ENCODE measurements at places on chromosomes 1 and 21. TPM values are rescaled to one million over a fixed set of nuclear protein-coding genes. Genes with fewer than 3 reads are reported as not detected.

OR10J1 gene
- total RNA-seq, result not detected

MYBPH gene
- not detected for total RNA-seq

EXO1 gene
- total RNA-seq, result 32.3 TPM

CLCA4 gene
- not detected for total RNA-seq

NT5C1A gene
- not detected for total RNA-seq

FCRL6 gene
- not detected for total RNA-seq

CSMD2 gene
- not detected for total RNA-seq

ZBTB8A gene
- total RNA-seq, result 0.26 TPM
